ENCODE measurements at places on chromosomes 7 and 10.

- DNase-seq: no peak
Observed at GRCh38 chr10:77168161-77168560, 469.4 kb downstream of the KCNMA1 start.

GRCh38 chr10:97796651-97797050 lies 24.9 kb upstream of the SFRP5 start:
- DNase-seq: peak; percentile 42

- peak; percentile 48 for DNase-seq
Observed at GRCh38 chr10:69091143-69091651, 3.3 kb downstream of the SRGN start.

GRCh38 chr7:120829487-120829886 lies 28.5 kb downstream of the TSPAN12 start:
- DNase-seq: no peak

- DNase-seq: no peak
Observed at GRCh38 chr7:117808341-117808757, 64.9 kb downstream of the CTTNBP2 start.

DNA sequence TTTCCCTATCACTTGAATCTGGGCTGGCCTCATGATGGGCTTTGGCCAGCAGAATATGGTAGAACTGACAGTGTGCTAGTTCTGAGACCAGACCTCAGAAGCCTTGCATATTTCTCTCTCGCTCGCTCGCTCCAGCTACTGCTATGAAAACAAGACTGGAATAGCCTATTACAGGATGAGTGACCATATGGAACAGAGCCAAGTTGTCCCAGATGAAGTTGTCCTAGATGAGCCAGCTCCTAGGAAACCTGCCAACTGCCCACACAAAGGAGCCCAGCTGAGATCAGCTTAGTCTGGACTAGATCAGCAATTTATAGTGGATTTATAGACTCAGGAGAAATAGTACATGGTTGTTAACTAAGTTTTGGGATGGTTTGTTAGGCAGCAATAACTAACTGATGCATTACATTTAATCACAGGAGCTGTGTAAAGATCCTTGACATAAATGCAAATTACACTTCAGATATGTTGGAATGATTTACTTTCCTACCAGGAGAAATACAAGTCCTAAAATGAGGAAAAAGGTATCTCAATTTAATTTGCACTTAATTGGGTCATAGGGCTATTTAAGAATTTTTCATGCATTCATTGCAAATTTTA lies 6.8 kb upstream of the HECW1 start:
- no peak for DNase-seq
